Activated naive CD4-positive, alpha-beta T cell treated with anti-CD3 and anti-CD28 coated beads for 36 hours (primary cell): ENCODE measurements at places on chromosomes 7 and 10.

DNA sequence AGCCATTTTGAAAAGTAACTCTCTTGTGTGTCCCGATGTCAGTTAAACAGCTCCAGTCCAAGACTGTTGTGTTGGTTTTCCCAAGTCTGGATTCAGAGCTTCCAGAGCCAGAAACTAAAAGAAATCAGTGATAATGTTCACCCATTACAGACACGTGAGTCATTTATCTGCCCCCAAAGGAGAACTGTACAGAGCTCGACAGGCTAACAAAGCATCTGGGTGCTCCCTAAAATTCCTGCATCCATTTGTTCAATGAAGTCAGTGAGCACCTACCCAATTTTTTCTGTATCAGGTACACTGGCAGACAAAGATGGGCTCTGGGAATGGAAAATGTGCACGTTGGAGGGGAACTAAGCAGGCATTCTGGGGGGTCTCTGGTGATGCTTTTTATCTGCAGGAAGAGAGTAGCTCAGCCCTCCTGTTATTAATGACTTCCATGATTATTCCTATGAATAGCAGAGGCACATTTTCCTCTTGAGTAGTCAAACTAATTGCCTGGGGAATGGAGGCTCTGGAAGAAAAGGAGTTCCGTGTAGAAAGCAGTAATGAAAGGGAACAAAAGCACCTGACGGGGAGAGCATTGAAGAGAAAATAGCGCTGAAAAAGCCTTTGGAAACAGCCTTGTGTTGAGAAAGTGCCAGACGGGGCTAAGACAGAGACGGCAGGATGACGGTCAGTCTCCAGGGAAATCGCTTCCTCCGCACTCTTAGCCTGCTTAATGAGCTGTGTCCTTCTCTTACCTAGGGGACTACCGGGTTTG lies 75.3 kb downstream of the GAD2 start:
- peaks cover 2% of the 10 kb centered on the region for H3K27me3 ChIP-seq
- H3K4me1 ChIP-seq, result no peaks in the 10 kb centered on the region
- no peaks in the 10 kb centered on the region for H3K36me3 ChIP-seq
- no peak overlapping the region for H3K4me3 ChIP-seq
- no peak overlapping the region for H3K27ac ChIP-seq
- DNase-seq, result no peak

DNA sequence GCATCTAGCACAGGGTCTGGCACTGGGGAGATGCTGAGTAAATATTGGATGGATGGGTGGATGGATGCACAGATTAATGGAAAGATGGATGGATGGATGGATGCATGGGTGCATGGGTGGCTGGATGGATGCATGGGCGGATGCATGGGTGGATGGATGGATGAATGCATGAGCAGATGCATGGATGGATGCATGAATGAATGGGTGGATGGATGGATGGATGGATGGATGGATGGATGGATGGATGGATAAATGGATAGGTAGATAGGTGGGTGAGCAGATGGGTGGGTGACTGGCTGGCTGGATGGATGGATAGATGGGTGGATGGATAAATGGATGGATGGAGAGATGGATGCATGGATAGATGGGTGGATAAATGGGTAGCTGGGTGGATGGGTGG lies 5.7 kb downstream of the PAX4 start:
- DNase-seq, result no peak
- no peaks in the 10 kb centered on the region for H3K36me3 ChIP-seq
- no peak overlapping the region for H3K27ac ChIP-seq
- H3K27me3 ChIP-seq, result peaks cover 16% of the 10 kb centered on the region
- no peaks in the 10 kb centered on the region for H3K4me1 ChIP-seq

DNA sequence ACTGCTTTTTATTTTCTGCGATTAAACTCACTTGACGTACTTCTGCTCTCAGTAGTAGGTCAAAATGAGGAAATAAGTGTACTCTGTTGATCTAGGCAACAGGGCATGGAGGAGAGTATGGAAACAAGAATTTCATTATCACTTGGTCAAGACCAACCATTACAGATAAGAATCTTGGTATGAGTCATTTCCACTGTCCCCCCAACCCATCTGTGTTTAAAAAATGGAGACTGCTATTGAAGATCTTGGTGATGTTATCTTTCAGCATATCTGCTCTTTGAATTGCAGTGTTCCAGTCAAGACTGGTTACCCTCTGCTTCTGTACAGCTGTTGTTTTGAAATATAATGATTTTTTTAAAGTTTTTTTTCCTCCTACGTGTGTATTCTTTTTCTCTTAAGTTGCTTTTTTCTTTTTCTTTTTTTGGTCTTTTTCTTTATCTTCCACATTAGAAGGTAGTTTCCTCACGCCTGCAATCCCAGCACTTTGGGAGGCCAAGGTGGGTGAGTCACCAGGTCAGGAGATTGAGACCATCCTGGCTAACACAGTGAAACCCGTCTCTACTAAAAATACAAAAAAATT lies 11.7 kb downstream of the STAM start:
- DNase-seq, result no peak
- H3K36me3 ChIP-seq, result peaks cover 27% of the 10 kb centered on the region
- H3K4me3 ChIP-seq, result no peak overlapping the region
- peaks cover 63% of the 10 kb centered on the region for H3K4me1 ChIP-seq
- H3K27ac ChIP-seq, result no peak overlapping the region

DNA sequence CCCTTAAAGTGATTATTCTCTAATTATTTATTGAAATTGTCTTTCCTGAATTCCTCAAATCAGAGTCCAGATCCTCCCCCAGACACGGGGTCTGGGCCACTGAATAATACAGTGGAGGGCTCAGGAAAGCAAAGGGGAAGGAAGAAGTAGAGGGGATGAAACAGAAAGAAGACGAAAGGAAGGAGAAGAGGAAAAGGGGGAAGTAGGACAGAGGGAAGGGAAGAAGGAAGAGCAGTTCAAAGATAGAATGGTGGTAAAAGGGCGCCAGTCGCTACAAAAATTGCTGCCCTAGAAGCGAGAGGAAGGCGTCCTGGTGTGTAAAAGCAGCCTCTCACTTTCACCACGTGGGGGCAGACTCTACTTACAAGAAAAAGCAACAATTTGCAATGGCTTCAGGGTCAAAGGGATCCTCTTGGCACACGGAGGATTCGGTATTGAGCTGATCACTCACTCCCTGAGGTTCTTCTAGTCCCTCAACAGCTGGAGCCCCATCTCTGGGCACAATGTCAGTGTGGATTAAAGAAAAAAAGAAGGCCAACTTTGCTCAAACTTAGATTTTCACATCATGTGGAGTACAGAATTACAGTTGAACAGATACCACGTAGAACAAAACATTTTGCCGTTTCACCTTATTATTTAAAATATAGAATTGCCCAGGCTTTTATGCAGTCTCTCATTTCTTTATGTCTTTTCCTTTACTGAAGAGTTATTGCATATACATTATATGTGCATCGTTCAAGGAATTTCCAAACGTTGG lies 31.4 kb upstream of the NPVF start:
- no peaks in the 10 kb centered on the region for H3K27me3 ChIP-seq
- H3K27ac ChIP-seq, result no peak overlapping the region
- DNase-seq, result peak; percentile 84
- H3K4me3 ChIP-seq, result peak overlapping the region; percentile 20
- peaks cover 24% of the 10 kb centered on the region for H3K4me1 ChIP-seq
- no peaks in the 10 kb centered on the region for H3K36me3 ChIP-seq

DNA sequence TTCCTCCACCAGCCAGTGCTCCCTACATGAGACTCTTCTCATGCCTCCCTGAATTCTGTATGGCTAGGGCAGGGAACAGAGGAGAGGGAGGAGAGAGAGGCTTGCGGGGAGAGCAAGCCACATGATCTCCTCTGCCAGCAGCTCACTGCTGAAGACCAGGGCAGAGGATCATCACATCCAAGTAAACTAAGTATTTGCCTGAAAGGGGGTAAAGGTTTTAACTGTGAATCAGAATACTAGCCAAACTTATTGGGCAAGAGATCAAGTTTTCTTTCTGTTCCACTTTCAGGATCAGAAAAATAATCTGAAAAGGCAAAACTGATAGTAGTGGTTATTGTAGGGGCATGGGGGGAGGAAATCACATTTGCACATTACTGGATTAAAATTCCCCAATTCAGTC lies 17.8 kb upstream of the ERCC6 start:
- DNase-seq, result no peak
- no peaks in the 10 kb centered on the region for H3K36me3 ChIP-seq
- H3K4me3 ChIP-seq, result no peak overlapping the region
- no peak overlapping the region for H3K27ac ChIP-seq
- no peaks in the 10 kb centered on the region for H3K4me1 ChIP-seq
- peaks cover 25% of the 10 kb centered on the region for H3K27me3 ChIP-seq

DNA sequence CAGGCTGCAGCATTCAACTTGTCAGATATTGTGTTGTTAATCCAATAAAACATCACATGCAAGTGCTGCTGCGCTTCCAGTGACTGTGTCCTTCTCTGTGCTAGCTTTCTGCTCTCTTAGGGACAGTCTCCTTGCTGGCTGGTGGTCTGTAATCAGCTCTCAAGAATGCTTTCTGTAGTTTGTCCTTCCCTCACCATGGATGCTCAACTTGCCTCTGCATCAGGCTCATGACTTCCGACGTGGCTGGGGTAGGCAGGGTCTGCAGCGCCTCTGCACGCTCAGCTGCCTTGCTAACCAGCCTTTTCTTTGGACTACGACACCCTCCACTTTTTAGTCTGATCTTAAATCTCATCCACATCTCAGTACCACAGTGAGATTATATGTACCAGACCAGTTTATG lies 58.3 kb downstream of the MMRN2 start:
- no peaks in the 10 kb centered on the region for H3K36me3 ChIP-seq
- H3K4me3 ChIP-seq, result no peak overlapping the region
- H3K4me1 ChIP-seq, result no peaks in the 10 kb centered on the region
- no peaks in the 10 kb centered on the region for H3K27me3 ChIP-seq

GRCh38 chr10:95499482-95499989 lies 61.6 kb downstream of the SORBS1 start:
- no peaks in the 10 kb centered on the region for H3K27me3 ChIP-seq
- no peaks in the 10 kb centered on the region for H3K4me1 ChIP-seq
- H3K4me3 ChIP-seq, result no peak overlapping the region
- no peak overlapping the region for H3K27ac ChIP-seq

DNA sequence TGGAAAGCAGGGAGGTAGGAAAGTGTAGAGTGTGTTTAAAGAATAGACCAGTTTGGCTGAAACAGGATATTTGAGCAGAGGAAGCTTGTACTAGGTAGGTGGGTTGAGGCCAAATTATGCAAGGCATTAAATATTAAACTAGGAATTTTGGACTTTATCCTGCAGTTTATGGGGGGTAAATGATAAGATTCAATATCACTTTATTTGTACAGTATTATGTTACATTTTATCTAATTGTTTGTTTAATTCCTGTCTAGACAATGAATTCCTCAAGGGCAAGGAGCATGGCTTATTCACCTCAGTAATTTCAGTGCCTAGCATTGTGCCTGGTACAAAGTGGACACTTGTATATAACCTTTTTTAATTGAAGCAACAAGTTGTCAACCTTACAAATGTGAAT lies 125.9 kb downstream of the CFTR start:
- no peaks in the 10 kb centered on the region for H3K36me3 ChIP-seq
- no peaks in the 10 kb centered on the region for H3K4me1 ChIP-seq
- no peaks in the 10 kb centered on the region for H3K27me3 ChIP-seq
- no peak overlapping the region for H3K4me3 ChIP-seq
- DNase-seq, result no peak
- H3K27ac ChIP-seq, result no peak overlapping the region

DNA sequence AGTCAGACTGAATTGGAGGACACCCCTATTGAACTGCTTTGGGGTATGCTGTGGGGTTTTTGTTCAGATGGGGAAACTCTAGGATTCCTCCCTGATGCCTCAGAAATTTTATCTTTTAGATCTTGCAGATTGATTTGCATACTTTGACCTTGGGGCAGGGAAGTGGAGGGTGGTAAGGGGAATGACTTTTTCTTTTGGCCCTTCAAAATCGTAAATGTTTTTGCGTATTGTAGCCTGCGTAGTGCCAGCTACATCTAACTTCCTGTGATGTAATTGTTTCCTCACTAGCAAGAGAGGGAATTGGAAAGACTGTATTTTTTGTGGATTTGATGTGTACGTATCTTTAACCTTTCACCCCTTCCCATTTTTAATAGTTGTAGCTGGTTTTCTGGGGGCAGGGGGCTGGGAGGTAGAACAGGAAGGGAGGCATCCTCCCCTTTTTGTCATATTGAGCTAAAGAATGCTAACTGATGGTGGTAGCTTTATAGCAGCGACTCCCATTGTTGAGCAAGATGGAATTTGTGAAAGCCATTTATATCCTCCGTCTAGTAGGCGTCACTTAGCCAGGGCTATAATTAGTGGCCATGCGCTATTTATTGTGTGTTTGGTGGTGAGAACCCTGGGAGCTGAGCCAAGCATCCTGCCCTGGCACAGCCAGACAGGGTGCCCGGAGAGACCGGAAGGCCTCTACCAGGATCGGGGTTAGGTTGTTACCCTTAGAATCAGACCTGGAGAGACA lies 11.3 kb downstream of the DUSP5 start:
- DNase-seq, result no peak
- H3K27me3 ChIP-seq, result no peaks in the 10 kb centered on the region
- no peak overlapping the region for H3K27ac ChIP-seq
- peaks cover 94% of the 10 kb centered on the region for H3K36me3 ChIP-seq
- H3K4me3 ChIP-seq, result no peak overlapping the region

DNA sequence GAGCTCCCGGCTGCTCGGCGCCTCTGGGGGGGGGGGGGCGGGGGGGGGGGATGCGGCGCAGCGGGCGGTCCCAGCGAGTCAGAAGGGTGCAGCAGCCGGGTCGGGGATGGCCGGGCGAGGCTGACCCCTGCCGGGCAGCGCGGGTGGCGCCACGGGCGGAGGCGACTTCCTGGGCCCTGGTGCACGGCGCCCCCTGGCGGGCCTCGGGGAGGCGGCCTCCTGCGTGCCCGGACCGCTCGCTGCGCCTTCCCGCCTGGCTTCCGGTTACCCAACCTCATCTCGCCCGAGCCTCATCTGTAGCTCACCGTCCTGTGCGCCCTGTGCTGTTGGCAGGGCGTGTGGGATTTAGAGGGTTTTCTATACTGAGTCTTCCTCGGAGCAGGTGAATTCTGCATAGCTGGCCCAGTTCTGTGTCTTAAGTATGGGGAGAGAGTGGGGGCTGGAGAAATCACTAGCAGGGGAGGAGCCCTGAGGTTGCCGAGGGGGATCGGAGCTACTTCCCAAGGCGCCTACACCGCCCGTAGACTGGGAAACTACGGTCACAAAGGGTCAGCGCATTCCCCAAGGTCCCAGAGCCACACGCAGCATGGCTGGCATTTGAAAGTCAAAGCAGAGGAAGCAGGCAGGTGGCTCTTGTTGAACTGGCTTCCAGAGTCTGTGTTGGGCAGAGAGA lies 28.3 kb upstream of the WDFY4 start:
- no peaks in the 10 kb centered on the region for H3K36me3 ChIP-seq
- peak overlapping the region; percentile 76 for H3K4me3 ChIP-seq
- no peak overlapping the region for H3K27ac ChIP-seq
- peak; percentile 91 for DNase-seq
- peaks cover 4% of the 10 kb centered on the region for H3K4me1 ChIP-seq
- H3K27me3 ChIP-seq, result peaks cover 23% of the 10 kb centered on the region

GRCh38 chr7:119664601-119665000 lies 608.4 kb upstream of the KCND2 start:
- no peaks in the 10 kb centered on the region for H3K36me3 ChIP-seq
- no peak overlapping the region for H3K4me3 ChIP-seq
- no peak overlapping the region for H3K27ac ChIP-seq
